ENCODE measurements at places on chromosomes 16 and 17. TPM values are rescaled to one million over a fixed set of nuclear protein-coding genes. Genes with fewer than 3 reads are reported as not detected.

The HS3ST3B1 gene
- 1.8 TPM for total RNA-seq

The SNX20 gene
- 1.8 TPM for total RNA-seq

The PIPOX gene
- 2.8 TPM for total RNA-seq

The C16orf46 gene
- not detected for total RNA-seq

The TNP2 gene
- not detected for total RNA-seq

The CMTM2 gene
- not detected for total RNA-seq

The EVI2A gene
- total RNA-seq = 2.7 TPM

The ACOX1 gene
- total RNA-seq = 119 TPM

The RNFT1 gene
- total RNA-seq = 15.0 TPM

The DPEP2 gene
- total RNA-seq = 7.0 TPM

The LGALS3BP gene
- 393 TPM for total RNA-seq

The KRTAP4-4 gene
- not detected for total RNA-seq

The ADORA2B gene
- total RNA-seq = 5.2 TPM

The PRAC2 gene
- not detected for total RNA-seq

The SRCAP gene
- 82.3 TPM for total RNA-seq

The VAMP2 gene
- total RNA-seq = 87.9 TPM

The TP53 gene
- 131 TPM for total RNA-seq

The DNAI2 gene
- not detected for total RNA-seq

The UTS2R gene
- not detected for total RNA-seq

The DRC7 gene
- 0.49 TPM for total RNA-seq

The ECI1 gene
- 47.8 TPM for total RNA-seq

The NFATC3 gene
- total RNA-seq = 44.0 TPM

The CLEC16A gene
- 38.8 TPM for total RNA-seq

The VWA3A gene
- 0.31 TPM for total RNA-seq

The HAS3 gene
- 58.9 TPM for total RNA-seq

All from ureter (tissue), 1 donor.